Caco-2 (cell line): ENCODE measurements at places on chromosomes 12 and 14. TPM values are rescaled to one million over a fixed set of nuclear protein-coding genes. Genes with fewer than 3 reads are reported as not detected.

Gene ASCL1
- not detected in 2 replicates for total RNA-seq

Gene LALBA
- not detected in 2 replicates for total RNA-seq

Gene GCH1
- total RNA-seq: 16.8 and 17.9 TPM in 2 replicates

Gene SERPINA4
- total RNA-seq: 5.5 and 6.3 TPM in 2 replicates

Gene PLBD1
- 21.1 and 21.4 TPM in 2 replicates for total RNA-seq

Gene ATL1
- 1.1 and 1.2 TPM in 2 replicates for total RNA-seq
